ENCODE measurements at places on chromosomes 13 and 19.

- no peak for DNase-seq
Observed at GRCh38 chr13:30196025-30196424, 111.3 kb downstream of the KATNAL1 start.

- DNase-seq: no peak
Observed at GRCh38 chr13:40151673-40152072, 496.2 kb downstream of the COG6 start.

DNA sequence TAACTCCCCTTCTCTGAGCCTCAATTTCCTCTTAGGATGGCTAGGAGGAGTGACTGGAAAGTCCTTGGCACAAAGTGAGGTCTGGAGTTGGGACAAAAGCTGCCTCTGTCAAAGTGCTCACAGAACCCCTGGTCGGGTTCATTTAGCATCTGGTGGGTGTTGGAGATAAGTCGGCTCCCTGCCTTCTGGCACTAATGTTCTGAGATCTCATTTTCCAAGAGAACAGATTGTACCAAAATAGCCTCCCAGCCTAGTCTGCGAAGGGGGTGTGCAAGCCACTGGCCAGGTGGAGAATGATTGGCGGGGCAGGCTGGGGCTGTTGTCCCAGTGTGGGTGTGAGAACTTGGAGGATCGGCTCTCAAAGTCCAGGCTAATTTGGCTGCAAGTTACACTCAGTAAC lies 20.7 kb upstream of the NWD1 start:
- no peak for DNase-seq

- DNase-seq: no peak
Observed at GRCh38 chr19:49856574-49857021, 5.6 kb downstream of the PTOV1 start.

DNA sequence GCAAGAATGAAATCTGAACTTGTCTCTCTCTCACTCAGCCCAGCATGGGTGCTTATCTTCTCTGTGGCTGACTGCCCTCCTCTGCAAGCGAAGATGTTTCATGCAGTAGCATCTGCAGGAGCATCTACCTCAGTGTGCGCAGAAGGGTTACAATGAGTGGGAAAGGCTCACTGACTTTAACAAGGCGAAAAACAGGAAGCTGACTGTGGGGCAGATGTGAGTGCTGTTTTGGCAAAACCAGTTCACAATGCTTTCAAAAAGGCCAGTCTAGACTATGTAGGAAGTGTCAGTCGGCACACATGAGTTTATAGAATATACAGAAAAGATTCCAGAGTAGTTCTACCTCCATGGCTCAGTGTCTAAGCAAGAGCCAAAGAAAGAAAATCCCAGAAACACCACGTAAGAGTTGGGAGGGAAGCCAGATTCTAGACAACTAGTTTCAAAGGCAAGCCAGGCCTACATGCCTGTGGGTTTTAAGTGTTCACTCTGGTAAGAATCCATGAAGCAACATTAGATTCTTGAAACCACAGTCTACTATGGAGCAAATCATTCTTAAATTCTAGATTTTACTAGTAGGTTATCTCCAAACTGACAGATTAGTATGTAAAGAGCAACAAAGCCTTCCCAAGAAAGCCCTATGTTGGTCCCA lies 124.5 kb downstream of the ABCC4 start:
- DNase-seq: no peak

GRCh38 chr13:72521940-72522661 lies 205.3 kb downstream of the MZT1 start:
- no peak for DNase-seq

- DNase-seq: no peak
Observed at GRCh38 chr19:1457031-1457739, 7.3 kb downstream of the APC2 start.

DNA sequence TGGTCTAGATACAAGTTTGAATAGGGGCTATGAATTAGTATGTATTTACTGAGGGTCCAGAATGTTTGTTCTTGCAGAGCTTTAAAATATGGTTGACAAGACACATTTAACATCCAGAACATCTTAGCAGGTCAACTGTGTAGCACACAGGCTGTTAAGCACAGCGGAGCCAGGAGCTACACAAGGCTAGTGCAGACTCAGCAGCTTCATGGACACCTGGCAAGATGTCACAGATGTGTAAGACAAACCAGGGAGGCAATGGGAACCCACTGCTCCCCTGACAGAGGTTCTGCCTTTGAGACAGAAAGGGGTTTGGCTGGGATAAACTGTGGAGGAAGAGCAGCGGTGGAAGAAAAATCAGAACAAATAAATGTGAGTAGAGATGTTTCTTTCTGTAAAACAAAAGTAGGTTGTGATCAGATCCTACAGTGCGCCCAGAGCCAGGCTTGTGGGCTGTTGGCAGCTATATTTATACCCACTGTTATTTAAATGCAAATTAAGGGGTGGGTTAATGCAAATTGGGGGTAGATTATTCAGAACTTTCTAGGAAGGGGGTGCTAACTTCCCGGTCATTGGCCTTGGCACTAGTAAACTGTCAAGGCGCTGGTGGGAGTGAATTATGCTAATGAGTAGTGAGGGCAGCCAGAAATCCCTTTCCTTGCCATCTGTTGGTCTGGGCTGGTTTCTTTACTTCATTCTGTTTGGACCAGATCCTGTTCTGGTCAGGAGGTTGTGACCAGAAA lies 33.0 kb downstream of the MIPEP start:
- no peak for DNase-seq

DNA sequence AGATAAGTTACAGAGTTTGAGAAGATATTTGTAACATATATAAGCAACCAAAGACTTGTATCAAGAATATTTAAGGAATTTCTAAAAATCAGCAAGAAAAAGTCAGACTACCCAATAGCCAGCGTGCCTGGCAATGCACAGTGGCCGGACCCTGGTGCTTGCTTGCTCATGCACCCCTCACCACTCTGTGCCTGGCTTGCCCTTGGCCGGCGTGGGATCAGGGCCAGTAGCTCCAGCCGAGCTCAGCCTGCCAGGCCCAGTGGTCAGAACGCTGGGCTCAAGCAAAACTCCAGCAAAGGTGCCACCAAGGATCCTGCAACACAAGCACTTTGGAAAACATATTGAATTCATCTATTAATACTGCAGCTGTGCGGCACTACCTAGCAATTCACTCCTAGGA lies 95.1 kb downstream of the KATNAL1 start:
- no peak for DNase-seq

GRCh38 chr13:45332831-45333219 lies 8.2 kb downstream of the TPT1 start:
- DNase-seq: no peak

DNA sequence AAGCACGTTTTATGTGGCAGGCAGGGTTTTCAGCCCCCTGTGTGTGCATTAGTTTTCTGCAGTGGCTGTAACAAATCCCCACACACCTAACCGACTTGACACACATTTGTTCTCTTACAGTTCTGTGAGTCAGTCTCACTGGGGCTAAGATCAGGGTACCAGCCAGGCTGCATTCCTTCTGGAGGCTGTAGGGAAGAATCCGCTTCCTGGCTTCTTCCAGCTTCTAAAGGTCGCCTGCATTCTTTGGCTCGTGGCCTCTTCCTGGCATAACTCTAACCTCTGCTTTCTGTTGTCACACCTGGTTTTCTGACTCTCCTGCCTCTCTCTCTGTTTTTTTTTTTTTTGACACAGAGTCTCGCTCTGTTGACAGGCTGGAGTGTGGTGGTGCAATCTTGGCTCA lies 6.4 kb downstream of the ELSPBP1 start:
- no peak for DNase-seq

DNA sequence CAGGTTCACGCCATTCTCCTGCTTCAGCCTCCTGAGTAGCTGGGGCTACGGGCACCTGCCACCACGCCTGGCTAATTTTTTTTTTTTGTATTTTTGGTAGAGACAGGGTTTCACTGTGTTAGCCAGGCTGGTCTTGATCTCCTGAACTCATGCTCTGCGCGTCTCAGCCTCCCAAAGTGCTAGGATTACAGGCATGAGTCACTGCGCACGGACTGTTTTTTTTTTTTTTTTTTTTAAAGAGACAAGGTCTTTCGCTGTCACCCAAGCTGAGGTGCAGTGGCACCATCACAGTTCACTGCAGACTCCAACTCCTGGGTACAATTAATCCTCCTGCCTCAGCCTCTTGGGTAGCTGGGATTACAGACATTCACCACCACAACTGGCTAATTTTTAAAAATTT lies 8.2 kb upstream of the ADAMTS10 start:
- no peak for DNase-seq

- no peak for DNase-seq
Observed at GRCh38 chr13:39490136-39490535, 112.9 kb downstream of the LHFPL6 start.

- DNase-seq: no peak
Observed at GRCh38 chr13:113298043-113298945, 1.3 kb downstream of the LAMP1 start.

GRCh38 chr19:12786952-12787351 lies 4.3 kb upstream of the JUNB start:
- DNase-seq: no peak

GRCh38 chr19:2488942-2489731 lies 13.2 kb downstream of the GADD45B start:
- DNase-seq: no peak

GRCh38 chr19:38441657-38442348 lies 8.3 kb downstream of the RYR1 start:
- DNase-seq: no peak

DNA sequence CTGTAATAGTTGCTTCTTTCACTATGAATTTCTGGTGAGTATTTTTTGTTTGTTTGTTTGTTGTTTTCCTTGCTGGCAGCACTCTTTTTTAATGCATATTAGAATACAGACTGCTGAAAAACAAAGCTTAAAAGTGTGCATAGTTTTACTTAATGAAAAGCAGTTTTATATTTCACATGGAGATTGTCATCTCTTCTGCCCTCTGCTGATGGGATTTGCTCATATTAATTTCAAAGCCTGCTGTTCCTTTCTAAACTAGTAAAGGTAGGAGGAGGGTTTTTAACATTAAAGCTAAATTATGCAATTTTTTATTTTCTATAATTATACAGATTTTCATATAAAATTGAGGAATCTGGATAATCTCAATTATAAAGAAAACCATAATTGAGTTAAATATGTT lies 692.6 kb upstream of the SLITRK1 start:
- no peak for DNase-seq

DNA sequence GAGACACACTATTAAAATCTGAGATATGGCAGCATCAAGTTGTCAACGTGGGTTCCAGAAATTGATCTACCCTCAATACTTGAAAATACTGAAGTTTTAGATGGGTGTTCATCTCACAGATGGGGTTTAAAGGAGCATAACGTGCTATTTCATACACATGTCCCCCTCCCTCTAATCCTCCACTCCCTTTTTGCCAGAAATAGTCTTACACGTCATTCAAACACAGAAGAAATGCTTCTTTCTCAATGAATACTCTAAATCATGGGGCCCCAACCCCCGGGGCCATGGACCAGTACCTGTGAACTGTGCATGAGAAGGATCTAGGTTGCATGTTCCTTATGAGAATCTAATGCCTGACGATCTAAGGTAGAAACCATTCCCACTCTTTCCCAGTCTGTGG lies 19.6 kb downstream of the KLF12 start:
- no peak for DNase-seq

GRCh38 chr19:45195764-45196163 lies 17.2 kb downstream of the BLOC1S3 start:
- no peak for DNase-seq

DNA sequence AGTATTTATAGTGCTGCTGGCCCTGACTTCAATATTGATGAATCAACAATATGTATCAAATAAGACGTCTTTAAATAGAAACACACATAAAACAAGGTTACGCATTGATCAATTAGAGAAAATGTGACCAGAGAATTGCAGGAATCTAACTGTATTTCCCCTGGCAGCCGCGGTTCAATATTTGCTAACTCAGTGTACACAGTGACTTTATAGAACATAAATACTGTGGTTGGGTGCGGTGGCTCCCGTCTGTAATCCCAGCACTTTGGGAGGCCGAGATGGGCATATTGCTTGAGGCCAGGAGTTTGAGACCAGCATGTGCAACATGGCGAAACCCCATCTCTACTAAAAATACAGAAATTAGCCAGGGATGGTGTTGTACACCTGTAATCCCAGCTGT lies 22.8 kb upstream of the UPF3A start:
- DNase-seq: no peak

GRCh38 chr19:4199699-4200293 lies 17.3 kb downstream of the ANKRD24 start:
- no peak for DNase-seq

DNA sequence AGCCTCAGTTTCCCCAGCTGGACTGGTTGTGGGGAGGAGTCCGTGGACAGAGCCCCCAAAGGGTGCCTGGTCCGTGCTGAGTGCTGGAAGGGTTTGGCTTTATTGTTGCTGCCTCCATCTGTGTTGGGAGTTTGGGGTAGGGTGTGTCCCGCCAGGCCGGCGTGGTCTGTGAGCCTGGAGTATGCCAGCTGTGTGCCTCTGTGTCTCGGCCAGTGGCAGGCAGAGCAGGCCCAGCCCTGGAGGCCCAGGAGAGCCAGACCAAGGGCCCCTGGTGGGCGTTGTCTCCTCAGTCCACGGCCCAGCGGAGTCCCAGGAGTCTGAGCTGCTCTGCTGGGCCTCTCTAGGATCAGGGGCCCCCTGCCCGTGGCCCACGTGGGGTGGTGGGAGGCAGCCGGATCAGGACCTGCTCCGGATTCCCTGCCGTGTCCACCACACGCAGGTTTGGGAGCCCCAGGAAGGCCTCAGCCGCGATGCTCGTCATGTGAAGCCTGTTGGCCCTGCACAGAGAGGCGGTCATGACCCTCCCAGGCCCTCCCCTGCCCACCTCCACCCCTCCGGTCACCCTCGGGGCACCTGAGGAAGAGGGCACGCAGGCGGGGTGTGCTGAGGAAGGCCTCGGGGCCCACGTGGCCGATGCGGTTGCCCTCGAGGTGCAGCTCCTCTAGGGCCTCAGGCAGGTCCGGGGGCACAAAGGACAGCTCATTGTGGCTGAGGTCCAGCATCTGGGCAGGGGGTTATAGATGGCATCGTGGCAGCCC lies 6.6 kb downstream of the PODNL1 start:
- DNase-seq: no peak
